HFF-Myc (cell line): ENCODE measurements at places on chromosomes 5 and 9.

DNA sequence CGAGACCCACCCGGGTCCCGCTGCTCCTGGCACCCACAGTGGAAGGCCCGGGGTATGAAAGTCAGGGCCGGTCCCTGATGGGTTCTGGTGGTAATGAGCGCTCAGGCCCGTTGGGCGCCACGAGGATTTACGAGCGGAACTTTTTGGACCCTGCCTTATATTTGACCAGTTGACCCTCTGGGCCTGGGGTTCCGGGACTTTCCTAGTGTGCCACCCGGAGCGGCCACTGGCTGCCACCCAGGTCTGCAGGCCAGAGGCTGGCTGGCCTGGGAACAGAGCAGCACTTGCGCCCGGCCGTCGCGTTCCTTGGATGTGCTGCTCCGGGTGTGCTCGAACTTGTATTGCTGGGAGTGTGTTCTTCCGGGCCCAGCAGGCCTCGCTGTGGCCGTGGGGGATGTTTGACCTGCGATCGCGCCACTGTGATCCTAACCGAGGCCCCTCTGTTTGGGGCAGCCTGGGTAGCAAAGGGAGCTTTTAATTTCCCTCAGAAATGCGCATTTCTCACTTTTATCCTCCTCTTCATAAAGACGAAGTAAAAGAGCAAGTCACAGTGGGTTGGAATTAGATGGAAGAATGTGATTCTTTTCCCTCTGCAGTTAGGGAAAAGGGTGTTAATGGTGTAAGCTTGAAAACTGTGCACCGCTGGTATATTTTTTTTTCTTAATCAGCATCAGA, 1.2 kb downstream of the F2RL1 start:
- no peak for DNase-seq

DNA sequence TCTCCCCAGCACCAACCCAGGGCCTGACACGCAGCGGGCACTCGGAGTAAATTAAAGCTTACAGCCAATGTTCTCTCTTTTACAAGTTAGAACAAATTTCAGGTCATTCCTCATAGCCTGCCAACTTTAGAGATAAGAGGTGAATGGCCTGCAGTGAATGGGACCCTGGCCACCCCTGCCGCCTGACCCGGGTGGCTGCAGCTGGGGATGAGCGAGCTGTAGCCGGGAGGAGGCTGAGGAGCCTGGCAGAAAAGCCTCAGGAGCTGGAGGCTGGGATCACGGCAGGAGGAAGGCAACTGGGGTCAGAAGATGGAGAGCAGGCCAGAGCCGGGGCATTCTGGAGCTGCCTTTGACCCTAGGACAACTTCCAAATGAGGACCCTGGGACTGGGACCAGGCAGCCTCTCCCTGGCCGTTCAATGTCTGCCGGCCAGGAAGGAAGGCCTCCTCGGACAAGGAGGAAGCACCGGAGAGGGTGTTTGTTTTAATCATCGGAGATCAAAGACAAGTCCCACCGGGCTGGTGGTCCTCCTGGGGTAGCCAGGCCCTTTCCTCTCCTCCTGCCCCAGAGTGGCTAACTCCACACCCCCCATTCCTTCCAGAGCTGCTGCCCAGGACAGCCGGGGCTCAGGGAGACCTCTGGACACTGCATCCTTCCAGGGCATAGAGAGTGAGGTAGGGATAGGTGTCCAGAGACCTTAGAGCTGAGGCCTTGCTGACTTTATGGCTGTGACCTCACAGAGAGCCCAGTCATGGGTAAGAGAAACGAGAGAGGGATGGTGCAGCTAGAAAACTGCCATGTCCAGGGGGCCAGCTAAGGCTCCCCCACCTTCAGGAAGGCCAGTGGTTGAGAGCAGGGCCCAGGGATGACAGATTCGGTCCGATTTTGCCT, 87.3 kb upstream of the LMX1B start:
- no peak for DNase-seq

DNA sequence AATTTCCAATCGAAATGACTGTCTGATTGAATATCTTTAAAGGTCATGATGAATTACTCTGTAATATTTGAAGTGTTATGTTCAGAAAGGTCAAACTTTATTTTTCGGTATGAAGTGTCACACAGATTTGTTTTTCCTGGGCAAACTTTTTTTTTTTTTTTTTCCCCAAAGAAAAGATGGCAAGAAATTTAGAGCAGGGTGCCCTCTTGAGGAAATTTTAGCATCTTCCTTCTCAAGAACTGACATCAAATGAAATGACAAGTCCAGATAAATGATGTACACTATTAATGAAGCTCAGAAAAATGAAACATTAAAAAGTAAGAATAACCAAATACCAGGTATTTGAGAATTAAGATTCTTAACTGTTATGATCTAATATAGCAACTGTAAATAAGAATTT, 123.6 kb downstream of the INVS start:
- no peak for DNase-seq

GRCh38 chr5:75666801-75667200, 50.4 kb downstream of the POC5 start:
- DNase-seq: no peak

GRCh38 chr9:112069318-112070169, 105.6 kb downstream of the SUSD1 start:
- no peak for DNase-seq

- no peak for DNase-seq
These were observed 3.5 kb downstream of the TENT4A start for GRCh38 chr5:6716629-6717149.

GRCh38 chr5:34487159-34487879, 168.8 kb upstream of the RAI14 start:
- DNase-seq: no peak

- no peak for DNase-seq
These were observed 460 bp downstream of the DMRTA1 start for GRCh38 chr9:22446950-22447617.

DNA sequence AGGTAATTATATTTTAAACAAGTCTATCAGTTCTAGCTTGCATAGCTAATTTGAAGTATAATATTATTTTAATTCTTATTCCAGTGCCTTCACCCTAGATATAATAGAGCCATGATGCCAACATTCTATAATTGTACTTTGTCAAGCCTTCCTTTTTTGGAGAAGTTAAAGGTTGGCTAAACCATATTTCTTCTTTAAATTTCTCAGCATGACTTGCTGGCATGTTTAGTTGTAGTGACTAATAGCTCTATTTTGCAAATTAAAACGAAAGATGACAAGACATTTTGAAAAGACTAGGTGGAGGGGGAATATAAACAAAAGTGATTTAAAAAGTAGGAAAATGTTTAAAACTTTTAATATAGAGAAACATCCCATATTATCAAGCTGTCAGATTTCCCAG, 400.7 kb downstream of the PSAT1 start:
- DNase-seq: no peak

GRCh38 chr5:38871058-38871605, 25.3 kb downstream of the OSMR start:
- no peak for DNase-seq

- DNase-seq: no peak
These were observed 143.9 kb upstream of the SLC1A3 start for GRCh38 chr5:36462295-36463021.

DNA sequence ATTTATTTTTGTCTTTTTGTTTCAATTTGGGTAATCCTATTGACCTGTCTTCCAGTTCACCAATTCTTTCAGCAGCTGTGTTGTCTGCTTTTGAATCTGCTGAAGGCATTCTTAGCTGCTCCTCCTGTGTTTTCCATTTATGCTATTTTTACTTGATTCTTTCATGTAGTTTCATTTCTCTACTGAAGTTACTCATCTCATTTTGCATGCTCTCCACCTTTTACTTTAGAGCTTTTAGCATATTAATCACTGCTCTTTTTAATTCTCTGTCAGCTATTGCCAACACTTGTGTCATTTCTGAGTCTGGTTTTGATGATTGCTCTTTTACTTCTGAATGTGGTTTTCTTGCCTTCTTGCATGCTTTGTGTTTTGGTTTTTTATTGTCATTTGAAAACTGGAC, 496.0 kb upstream of the CLINT1 start:
- DNase-seq: no peak
